Fibroblast of the aortic adventitia (primary cell): ENCODE measurements at places on chromosomes 7 and 10. TPM values are rescaled to one million over a fixed set of nuclear protein-coding genes. Genes with fewer than 3 reads are reported as not detected.

CHST15 gene
- total RNA-seq = 2.0 and 5.6 TPM in 2 replicates

ANKRD1 gene
- 1.4 and 4.9 TPM in 2 replicates for total RNA-seq

CALHM1 gene
- total RNA-seq = not detected in 2 replicates

CPXM2 gene
- total RNA-seq = 31.6 and 64.0 TPM in 2 replicates

RAMP3 gene
- total RNA-seq = not detected in 2 replicates

- DNase-seq = peak; percentile 76
Measured at GRCh38 chr10:69800109-69800508, 1.6 kb upstream of the COL13A1 start.

- no peak for DNase-seq
Measured at GRCh38 chr10:5555881-5556280, 31.1 kb downstream of the CALML3 start.

- DNase-seq = no peak
Measured at GRCh38 chr10:101932183-101932582, 88.6 kb upstream of the KCNIP2 start.

DNA sequence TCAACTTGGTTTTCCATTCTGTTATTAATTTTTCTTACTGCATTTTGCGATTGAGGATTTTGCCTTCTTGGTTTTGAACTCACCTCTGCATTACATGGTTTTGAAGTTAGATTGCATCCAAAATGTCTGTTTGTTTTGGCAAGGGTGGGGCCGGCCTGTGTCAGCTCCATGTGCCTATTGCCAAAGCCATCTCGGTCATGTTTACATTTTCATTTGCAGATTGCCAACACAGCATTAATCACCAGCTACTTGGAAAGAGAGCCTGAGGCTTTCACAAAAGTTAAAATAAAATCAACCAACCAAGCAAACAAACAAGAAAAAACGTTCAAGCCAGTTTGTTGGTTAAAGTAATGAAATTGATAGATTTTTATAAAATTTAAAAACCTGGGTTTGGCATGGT, 695.8 kb downstream of the TYW1 start:
- DNase-seq = no peak

GRCh38 chr7:2651336-2651735, 19.6 kb downstream of the TTYH3 start:
- no peak for DNase-seq

- DNase-seq = no peak
Measured at GRCh38 chr7:158129037-158130022, 458.3 kb downstream of the PTPRN2 start.

DNA sequence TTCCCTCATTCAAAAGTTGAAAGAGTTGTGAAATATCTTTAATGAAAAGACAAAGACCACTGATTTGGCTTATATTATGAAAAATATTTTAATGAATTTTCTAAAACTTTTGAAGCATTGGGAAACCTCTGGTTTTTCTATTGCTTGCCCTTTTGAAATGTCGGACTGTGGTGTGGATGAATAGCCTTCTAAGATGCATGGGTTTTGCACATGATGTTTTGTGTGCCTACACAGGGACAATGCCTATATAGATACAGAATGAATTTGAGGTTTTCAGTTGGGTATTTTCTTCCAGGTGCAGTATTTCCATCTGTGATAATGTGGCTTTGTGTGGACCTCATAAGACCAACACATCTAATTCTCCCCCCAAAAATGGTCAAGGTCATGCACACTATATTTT, 1437.9 kb downstream of the REEP3 start:
- no peak for DNase-seq

DNA sequence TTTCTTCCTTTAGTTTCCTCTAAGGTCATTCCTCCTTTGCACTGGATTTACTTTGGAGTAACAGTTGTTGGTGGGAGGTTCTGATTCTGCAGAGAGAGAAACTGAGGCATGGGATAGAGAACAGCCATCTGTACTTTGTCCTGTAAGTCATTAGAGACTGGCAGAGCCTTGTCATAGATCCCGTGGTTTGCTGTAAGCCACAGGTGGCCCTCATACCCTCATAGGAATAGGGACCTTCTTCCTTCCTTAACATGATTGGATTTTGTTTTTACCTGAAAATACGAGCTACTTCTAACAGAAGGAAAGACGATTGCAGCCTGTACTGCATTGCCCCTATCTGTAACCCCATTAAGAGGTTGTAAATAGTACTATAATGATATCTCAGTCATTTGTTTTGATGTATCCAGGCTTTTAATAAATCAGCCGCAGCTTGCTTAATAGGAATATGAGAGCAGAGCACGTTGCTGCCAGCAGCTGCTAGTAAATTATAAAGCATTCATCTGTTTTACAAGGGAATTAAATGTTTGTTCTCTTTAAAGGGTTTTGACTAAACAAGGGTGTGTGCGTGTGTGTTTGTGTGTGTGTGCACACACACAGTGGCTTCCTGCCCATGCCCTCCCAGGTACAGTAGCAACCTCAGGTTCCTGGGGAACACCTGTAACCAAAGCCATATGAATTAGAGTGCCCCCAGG, 249.8 kb downstream of the AUTS2 start:
- no peak for DNase-seq

- DNase-seq = peak; percentile 64
Measured at GRCh38 chr10:31098046-31098445, 66.4 kb upstream of the ZNF438 start.

- DNase-seq = no peak
Measured at GRCh38 chr10:7592627-7593026, 74.1 kb downstream of the ITIH5 start.
